ENCODE measurements at places on chromosomes 3 and 15.
A peak's percentile ranks its signal among the peaks of the same experiment; 100 is the strongest.

DNA sequence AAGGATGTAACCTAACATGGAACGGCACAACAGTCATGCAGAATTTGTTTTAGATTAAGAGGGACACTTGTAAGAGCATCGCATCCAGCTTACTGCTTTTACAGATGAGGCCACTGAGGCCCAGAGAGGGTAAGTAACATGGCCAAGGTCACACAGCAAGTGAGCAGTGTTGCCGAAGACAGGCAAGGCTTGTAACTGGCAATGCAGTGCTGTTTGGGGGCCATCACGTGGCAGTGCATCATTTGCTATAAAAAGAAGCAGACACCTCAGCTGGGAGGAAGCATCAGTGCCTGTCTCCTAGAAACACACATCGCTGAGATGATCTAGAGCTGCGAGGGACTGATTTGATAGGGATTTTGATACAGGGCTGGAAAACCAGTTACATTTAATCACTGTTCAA lies 108.2 kb upstream of the PROK2 start:
- no peak overlapping the region for H3K27ac ChIP-seq
- H3K4me3 ChIP-seq, result no peak overlapping the region
- peaks cover 18% of the 10 kb centered on the region for H3K27me3 ChIP-seq
- H3K4me1 ChIP-seq, result peaks cover 6% of the 10 kb centered on the region

- H3K27ac ChIP-seq, result no peak overlapping the region
- H3K4me1 ChIP-seq, result peaks cover 4% of the 10 kb centered on the region
- no peak overlapping the region for H3K4me3 ChIP-seq
- peak; percentile 72 for DNase-seq
Observed at GRCh38 chr15:74179983-74180880, 6.7 kb downstream of the ISLR start.

GRCh38 chr3:129233538-129233937 lies 15.9 kb upstream of the COPG1 start:
- H3K36me3 ChIP-seq, result no peaks in the 10 kb centered on the region
- no peak overlapping the region for H3K4me3 ChIP-seq
- no peaks in the 10 kb centered on the region for H3K27me3 ChIP-seq
- no peak for DNase-seq
- no peaks in the 10 kb centered on the region for H3K4me1 ChIP-seq

- H3K4me3 ChIP-seq, result no peak overlapping the region
- no peak overlapping the region for H3K27ac ChIP-seq
- no peak for DNase-seq
- peaks cover 7% of the 10 kb centered on the region for H3K4me1 ChIP-seq
Observed at GRCh38 chr15:66899555-66900350, 165.6 kb upstream of the SMAD3 start.

Measured in cardiac muscle cell (in vitro differentiated cells and primary cell).